Hematopoietic multipotent progenitor cell treated with erythropoietin and hydrocortisone succinate and interleukin-3 and kit ligand, for 17 days (in vitro differentiated cells): ENCODE measurements at places on chromosomes 13 and 19.

DNA sequence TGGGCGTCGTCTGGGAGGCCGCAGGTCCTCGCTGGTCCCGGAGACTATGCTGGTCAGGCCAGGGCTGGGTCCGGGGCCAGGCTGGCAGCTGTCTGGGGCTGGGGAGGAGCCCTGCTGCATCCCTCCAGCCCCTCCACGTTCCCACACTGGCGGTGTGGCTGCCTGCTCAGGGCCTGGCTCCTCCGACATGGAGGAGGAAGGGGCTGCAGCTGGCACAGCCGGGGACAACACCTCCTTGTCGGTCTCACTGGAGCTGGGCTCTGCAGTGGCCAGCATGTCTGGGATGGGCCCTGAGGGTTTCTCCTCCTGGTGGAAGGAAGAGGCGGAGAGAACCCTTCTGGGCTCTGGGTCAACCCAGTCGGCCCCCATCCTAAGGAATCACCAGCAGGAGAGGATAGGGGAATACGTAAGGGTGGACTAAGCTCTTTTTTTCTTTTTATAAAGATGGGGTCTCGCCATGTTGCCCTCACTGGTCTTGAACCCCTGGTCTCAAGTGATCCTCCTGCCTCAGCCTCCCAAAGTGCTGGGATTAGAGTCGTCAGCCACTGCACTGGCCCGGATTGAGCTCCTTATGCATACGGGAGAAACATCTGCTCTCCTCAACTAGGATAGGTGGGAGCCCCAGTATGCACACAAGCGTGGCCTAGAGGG lies 806 bp downstream of the ZNF414 start:
- no peak for DNase-seq

GRCh38 chr13:36753176-36753575 lies 65.8 kb upstream of the RFXAP start:
- DNase-seq = no peak

- DNase-seq = peak; percentile 44
Observed at GRCh38 chr13:106566641-106567473, 1.1 kb downstream of the ARGLU1 start.

DNA sequence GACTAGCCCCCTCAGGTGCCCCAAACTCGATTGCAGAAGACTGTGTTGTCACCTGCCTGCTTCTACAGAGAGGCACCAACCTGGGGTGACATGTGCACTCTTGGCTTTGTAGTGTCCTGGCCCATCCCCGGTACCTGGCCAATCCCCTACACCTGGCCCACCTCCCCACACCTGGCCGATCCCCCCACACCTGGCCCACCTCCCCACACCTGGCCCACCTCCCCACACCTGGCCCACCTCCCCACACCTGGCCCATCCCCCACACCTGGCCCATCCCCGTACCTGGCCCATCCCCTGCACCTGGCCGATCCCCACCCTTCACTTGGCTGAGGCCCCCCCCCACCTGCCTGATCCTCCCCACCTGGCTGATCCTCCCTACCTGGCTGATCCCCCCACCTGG lies 25.4 kb downstream of the ATP11A start:
- DNase-seq = no peak

- DNase-seq = no peak
Observed at GRCh38 chr19:29267701-29268100, 54.8 kb upstream of the UQCRFS1 start.

- no peak for DNase-seq
Observed at GRCh38 chr13:31014456-31014855, 82.0 kb downstream of the TEX26 start.

DNA sequence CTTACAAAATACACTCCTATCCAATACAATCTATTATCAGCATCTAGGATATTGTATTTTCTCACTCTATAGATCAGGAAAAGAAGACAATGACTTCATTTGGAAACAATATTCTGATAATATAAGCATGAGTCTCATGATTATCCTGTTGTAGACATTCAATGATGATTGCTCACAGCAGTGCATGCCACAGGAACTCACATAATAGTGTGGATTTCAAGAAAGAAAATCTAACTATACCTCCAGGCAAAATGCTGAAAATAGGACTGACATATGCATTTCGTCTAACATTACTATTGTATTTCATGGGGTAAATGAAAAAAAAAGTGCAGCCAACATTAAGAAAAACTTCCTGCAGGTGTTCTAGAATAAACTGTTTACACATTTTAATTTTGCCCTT lies 122.6 kb downstream of the POSTN start:
- no peak for DNase-seq

- DNase-seq = no peak
Observed at GRCh38 chr13:44710576-44710975, 134.4 kb upstream of the TSC22D1 start.

- DNase-seq = no peak
Observed at GRCh38 chr13:104895521-104895920, 1639.9 kb downstream of the EFNB2 start.

- DNase-seq = no peak
Observed at GRCh38 chr13:112325142-112325808, 50.9 kb upstream of the SPACA7 start.

- DNase-seq = peak; percentile 33
Observed at GRCh38 chr19:40578442-40578908, 1.8 kb downstream of the SHKBP1 start.

- peak; percentile 29 for DNase-seq
Observed at GRCh38 chr13:51935326-51936171, 73.8 kb downstream of the CCDC70 start.

GRCh38 chr19:55694656-55695491 lies 19.8 kb downstream of the EPN1 start:
- DNase-seq = no peak

DNA sequence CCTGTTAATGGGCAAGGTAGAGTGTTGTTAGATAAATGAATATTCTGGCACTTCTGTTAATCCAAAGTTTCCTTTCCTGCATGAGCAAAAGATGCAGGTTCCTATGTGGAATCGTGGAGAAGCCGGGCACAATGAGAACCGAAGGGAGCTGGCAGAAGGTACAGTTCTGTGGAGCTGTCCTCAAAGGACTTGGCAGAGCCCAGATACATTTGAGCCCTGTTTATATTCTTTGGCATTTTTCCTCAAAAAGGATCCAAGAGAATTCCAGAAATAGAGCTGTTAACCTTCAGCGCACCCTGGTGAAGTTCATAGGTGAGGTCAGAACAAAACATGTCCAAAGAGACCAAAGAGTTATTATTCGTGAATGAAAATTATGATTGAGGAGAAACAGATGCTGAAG lies 4.0 kb upstream of the DLEU7 start:
- DNase-seq = no peak

- DNase-seq = no peak
Observed at GRCh38 chr13:45925151-45925550, 73.6 kb upstream of the SIAH3 start.

DNA sequence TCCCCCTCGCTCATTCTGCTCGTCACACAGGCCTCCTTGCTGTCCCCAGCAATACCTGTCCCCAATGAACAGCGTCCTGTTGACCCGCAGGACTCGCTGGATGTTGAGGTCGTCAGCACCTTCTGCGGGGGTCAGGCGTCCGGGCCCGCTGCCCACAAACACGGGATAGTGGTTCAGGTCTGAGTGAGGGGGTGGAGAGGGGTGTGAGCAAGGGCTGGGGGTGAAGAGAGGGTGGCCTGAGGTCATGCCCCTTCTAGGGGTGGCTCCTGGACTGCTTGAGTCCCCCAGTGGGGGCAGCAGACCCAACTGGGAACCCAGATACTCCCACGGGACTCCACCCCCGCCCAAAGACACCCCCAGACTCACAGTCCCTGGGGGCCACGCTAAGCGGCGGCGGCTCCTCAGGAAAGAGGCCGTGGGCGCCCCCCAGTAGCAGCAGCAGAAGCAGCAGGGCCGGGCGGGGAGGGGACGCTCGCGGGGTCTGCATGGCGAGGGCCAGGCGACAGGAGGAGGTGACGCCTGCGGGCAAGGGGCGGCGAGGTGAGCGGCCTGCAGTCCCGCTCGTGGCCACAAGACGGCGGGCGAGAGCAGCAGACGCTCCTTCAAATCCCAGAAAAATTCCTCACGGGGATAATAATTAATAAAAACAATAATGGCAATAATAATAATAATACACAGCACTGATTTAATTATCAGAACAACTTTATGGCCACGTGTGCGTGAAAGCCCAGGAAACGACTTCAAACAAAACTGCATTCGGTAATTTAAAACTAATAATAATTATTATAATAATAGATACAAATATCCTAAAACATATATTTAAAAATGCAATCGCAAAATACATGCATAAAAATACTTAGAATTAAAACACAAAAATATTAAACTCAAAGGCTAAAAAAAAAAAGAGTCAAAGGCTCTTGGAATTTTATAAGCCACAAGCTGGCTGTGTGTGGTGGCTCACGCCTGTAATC lies 1.2 kb downstream of the SEMA6B start:
- peak; percentile 30 for DNase-seq
